ENCODE measurements at places on chromosomes 13 and 19.

DNA sequence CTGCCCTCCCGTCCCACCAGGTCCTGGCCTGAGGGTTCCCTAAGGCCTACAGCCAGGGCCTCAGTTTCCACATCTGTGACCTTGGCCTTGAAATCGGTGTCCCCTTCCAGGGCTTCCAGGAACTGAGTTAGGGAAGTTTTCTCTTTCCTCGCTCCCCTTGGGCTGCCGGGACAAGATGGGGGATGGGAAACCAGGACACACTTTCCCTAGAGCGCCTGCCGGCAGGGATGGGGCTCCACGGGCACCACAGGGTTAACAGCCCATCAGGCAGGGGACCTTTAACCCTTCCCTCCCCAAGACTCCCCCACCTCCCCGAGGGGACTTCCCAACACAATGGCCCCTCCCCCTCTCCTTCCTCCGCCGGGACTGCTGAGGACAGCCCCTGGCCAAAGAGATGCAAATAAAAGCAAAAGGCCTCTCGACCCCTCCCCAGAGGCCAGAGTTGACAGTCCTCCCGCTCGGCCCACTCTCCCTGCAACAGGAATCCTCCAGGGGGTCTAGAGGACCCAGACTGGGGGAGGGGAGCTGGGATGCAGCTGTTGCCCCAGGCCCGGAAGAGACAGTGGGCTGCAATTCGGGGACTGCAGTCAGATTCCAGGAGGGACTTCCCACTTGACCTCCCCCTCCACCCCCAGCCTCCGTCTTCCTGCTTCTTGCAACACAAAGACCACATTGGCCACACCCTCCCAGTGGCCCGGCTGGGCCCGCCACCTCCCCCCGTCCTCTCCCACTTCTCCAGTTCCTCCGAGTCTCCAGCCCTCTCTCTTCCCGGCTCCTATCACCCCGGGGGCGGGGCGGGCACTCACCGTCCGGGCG lies 3.4 kb downstream of the BBC3 start:
- DNase-seq: peak; percentile 100

DNA sequence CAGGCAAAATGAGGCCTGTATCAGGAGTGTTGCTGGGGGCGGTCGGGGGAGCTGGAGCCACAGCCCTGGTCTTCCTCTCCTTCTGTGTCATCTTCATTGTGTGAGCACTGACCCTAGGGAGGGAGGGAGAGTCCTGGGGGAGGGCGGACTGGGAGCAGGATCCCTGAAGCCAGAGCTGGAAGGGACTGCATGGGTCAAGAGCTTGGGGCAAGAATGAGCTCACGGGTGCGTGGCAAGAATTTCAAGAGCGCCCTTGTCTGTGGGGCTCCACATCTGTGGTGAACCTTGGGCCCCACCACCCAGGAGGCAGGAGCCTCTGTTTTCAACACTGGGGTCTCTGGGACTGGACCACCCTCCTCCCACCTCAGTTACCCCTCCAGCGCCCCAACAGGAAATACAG lies 4.7 kb downstream of the SIGLEC7 start:
- no peak for DNase-seq

DNA sequence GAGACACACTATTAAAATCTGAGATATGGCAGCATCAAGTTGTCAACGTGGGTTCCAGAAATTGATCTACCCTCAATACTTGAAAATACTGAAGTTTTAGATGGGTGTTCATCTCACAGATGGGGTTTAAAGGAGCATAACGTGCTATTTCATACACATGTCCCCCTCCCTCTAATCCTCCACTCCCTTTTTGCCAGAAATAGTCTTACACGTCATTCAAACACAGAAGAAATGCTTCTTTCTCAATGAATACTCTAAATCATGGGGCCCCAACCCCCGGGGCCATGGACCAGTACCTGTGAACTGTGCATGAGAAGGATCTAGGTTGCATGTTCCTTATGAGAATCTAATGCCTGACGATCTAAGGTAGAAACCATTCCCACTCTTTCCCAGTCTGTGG lies 19.6 kb downstream of the KLF12 start:
- no peak for DNase-seq

- peak; percentile 92 for DNase-seq
Observed at GRCh38 chr19:7862413-7862951, 11.7 kb downstream of the PRR36 start.

GRCh38 chr13:47175172-47175866 lies 278.5 kb upstream of the HTR2A start:
- DNase-seq: no peak

GRCh38 chr19:13742756-13743155 lies 21.6 kb upstream of the MRI1 start:
- DNase-seq: no peak

GRCh38 chr13:48316826-48317510 lies 13.4 kb downstream of the RB1 start:
- DNase-seq: no peak

DNA sequence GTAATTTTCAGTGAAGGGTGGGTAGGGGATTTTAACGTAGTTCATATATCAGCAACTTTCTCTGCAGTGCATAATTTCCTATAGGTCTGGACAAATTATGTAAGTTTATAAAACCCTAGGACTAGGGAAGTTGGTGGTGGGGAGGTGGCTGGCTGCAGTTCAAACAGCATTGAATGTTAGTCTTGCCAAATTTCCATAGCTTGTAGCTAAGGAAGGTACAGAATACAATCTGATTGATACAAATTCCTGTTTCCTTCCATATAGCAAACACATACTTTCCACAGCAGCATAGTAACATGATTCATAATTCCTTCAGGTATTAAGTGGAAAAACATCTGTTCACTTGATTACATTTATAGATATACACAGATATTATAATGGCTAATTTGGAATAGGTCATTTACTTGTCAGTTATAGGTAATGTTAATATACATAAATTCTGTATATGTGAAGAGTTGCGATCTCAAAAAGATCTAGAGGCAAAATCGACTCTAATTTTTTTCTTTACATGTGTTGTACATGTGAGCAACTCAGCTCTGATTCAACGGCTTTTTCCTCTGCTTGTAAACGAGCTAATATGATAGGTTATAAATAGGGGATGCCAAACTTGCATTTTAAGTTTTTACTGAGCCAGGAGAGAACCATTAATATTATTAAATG lies 233.4 kb upstream of the CSNK1A1L start:
- no peak for DNase-seq

DNA sequence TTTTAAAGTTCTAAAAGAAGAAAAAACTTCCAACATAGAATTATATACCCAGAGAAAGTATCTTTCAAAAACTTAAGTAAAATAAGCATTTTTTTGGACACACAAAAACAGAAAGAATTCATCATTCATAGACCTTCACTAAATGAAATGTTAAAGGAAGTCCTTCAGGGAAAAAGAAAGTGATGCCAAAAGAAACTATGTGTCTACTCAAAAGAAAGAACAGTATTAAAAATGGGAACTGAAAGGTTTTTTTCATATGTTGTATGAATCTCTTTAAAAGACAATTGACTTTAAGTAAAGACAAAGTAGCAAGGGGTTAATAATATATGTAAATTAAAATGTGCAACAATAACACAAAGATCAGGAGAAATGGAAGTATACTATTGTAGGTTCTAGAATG lies 96.5 kb downstream of the DHRS12 start:
- no peak for DNase-seq

GRCh38 chr13:45336025-45336800 lies 4.8 kb downstream of the TPT1 start:
- DNase-seq: no peak

All from mesendoderm (in vitro differentiated cells).